ENCODE measurements at places on chromosomes 5 and 9. TPM values are rescaled to one million over a fixed set of nuclear protein-coding genes. Genes with fewer than 3 reads are reported as not detected.

DNA sequence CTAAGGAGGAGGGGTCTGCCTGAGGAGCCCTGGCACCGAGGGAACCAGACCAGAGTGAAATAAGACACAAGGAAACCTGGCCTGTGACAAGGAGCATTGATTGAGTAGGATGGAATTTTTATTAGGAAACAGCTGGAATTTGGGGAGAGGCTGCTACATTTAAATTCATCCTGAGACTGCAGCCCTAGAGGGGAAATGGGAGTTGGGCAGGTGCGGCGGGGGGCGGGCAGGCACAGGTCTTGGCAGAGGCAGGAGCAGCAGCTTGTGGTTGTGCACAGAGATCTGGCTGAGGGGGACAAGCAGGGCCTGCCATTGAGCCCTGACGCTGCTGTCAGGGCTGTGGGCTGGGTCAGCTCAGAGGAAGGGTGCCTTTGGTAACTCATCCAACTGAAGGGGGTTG, 71.6 kb downstream of the PCDH1 start:
- DNase-seq: no peak

Gene DBH
- total RNA-seq: not detected

DNA sequence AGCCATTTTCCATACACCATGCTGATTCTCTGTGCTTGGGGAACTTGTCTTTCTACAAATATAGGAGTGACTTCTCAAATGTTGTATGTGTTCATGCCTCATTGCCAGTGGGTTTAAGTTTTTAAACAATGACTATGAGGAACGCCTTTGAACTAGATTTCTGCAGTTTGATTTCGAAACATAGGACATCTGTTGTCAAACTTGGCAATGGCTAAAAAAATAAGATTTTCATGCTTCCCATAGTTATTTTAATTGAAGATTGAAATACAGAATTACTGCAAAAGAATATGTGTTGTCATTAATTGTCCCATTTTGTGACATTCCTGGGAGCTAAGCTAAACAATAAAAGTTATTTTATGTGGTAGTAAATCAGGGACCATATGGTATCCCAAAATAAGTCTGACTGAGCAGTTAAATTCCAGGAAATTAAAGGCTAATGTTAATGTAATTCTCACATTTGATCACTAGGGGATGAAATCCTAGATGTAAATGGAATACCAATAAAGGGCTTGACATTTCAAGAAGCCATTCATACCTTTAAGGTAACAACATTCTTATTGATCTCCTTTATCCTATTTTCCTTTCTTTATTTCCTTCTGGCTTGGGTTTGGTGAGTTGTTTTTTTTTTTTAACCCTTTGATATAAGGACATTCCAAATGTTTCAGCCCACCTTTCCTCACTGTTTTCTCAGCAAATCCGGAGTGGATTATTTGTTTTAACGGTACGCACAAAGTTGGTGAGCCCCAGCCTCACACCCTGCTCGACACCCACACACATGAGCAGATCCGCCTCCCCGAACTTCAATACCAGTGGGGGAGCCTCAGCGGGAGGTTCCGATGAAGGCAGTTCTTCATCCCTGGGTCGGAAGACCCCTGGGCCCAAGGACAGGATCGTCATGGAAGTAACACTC, 116.7 kb downstream of the GOLPH3 start:
- DNase-seq: no peak

DNA sequence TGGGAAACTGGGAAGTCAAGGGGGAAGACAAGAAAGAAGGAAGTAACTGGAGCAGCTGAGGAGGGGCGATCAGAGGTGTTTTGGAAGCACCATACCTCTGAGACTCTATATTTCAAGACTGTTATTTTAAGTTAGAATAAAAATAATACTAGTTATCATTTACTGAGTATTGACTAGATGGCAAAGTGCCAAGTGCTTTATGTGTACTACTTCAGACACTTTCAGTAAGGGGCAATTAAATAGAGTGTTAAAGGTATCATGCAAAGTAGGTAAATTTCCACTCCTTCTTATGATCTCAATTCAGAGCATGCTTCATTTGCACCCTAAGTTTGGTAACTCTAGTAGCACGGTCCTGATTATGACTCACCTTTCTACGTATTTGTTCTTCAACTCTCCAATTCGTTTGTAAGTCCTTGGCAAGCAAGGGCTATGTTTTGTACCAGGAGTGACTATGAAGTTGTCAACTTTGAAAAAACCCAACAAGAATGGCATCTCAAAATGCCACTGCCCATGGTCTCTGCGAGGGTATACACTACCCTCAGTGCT, 152.4 kb upstream of the RAPGEF1 start:
- no peak for DNase-seq

Gene SLCO6A1
- not detected for total RNA-seq

DNA sequence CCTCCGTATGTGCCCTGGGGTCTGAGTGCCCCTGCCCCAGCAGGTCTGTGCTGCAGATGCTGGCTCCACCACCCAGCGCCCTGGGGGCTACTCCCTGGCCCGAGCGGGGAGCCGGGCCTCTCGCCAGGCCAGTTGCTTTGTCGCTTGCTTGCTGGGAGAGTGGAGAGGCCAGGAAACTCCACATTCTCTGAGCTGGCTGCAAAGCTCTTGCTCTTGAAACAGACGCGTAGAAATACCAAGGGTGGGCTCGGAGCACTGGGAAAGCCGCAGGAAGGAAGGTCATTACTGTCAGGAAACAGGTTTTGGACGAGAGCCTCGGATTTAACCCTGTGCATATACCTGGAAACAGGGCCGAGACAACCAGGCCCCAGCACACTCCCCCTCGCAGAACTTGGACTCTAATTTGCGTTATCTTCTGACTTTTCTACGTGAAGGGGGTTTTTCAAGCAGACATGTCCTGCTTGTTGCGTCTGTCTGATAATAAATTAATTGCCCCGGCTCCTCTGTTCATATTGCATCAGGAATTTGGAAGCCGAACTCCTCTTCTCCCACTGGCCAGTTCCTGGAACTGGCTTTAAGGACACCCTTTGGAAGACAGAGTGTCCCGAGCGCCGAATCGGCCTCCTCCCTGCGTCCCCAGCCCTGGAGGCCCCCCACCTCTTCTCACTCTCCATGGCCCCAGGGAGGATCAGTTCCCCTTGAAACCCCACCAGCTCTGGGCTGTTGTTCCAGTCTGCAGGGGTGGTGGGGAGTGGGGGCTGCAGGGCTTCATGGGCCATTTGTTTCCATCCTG, 11.2 kb downstream of the ADAMTSL2 start:
- DNase-seq: no peak

Gene CACNA1B
- total RNA-seq: not detected

Gene ARID3C
- total RNA-seq: 0.32 TPM

All from activated CD8-positive, alpha-beta T cell treated with anti-CD3 and anti-CD28 coated beads for 36 hours (primary cell).